Retina (tissue), 1 donor: ENCODE measurements at places on chromosomes 6 and 20.

DNA sequence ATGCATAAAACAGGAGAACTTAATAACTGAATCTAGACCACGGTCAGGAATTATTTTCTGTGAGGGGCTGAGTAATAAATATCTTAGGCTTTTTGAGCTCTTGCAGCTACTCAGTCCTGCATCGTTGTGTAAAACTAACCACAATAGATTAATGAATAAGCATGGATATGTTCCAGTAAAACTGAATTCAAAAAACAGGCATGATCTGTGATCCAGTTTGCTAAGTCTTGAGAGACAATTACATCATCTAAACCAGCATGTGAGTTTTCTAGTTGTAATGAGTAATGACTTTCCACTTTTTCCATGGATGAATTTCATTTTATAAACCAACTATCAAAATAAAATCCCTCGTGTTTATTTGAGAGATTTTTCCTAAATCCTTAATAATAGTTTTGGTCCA, 336.8 kb downstream of the RFPL4B start:
- no peak for DNase-seq

DNA sequence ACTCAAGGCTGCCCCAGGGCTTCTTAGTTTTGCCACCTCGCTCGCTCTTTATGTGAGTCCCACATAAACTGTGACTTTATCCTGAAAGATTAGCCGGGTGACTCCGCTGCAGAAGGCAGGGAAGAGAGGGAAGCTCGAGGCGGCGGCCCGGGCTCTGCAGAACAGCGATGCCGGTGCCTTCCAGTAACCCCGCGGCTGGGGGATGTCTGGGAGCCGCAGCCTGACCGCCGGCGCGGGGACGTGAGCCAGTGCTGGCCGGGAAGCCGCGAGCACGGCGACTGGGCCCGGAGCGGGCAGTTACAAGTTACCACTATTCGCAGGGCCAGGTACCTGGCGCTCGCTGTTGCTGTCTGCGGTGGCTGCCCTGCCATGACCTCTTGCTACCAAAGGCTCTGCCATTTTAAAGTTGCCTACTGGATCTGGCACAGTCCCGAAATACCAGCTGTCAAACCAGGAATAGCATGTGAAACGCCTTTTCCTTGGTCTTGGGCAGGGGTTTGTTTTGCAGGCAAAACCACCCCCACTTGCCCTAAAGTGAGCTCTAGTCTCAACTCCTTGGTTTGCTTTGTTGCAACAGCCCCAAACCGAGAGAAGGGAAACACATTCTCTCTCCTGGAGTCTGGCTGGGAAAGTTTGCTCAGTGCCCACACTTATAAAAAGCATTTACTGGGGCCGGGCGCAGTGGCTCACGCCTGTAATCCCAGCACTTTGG, 124.0 kb upstream of the SLC2A12 start:
- DNase-seq, result peak; percentile 73

DNA sequence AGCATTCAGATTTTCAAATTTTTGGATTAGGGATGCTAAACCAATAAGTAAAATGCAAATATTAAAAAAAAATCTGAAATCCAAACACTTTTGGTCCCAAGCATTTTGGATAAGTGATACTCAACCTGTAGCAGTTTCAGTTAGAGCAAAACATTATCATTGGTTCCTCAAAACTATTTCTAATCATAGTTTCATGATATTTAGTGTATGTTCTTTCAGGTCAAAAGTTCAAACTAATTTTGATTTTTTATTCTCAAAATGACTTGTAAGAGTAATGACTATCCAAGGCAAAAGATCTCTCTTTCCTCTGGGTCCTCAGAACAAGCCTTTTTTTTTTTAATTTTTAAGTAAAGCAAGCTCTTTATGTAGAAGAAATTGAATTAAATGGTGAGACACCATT, 64.0 kb upstream of the TFB1M start:
- DNase-seq, result no peak

DNA sequence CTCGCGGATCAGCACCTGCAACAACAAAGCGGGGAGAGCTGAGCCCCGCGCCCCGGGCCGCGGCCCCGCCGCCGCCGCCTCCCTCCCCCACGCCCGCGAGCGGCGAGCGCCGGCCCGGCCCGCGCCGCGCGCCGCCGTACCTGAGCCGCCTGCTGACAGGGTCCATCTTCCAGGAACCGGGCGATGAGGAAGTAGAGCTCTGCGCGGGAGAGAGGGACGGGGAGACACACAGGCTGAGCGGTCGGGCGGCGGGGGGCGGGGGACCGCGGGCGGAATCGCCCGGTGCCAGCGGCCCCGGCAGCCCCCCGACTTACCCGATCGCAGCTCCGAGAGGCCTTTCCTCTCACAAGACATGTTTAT, 359 bp downstream of the PHIP start:
- no peak for DNase-seq

DNA sequence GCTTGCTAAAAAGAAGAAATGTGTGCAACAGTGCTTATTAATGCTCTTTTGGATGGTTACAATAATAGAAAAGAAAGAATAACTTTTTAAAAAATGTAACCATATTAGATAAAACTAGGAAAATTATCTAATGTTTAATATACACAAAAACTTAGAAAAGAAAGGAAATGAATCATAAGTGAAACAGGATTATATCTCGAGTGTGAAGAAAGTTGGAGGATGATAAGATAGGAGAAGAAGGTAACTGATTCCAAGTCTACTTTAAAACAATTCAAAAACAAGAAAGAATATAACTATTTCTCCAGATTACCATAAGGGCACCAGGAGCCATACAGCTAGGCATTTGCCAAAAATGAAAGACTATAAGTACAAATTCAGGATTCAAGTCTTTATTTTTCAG, 73.0 kb downstream of the PHIP start:
- no peak for DNase-seq

- DNase-seq, result no peak
These were observed 41.4 kb downstream of the MDFI start for GRCh38 chr6:41679696-41680095.

- DNase-seq, result no peak
These were observed 98.6 kb upstream of the MRPS10 start for GRCh38 chr6:42315991-42316970.

- DNase-seq, result peak; percentile 91
These were observed 76.7 kb downstream of the PREX1 start for GRCh38 chr20:48750941-48751635.

DNA sequence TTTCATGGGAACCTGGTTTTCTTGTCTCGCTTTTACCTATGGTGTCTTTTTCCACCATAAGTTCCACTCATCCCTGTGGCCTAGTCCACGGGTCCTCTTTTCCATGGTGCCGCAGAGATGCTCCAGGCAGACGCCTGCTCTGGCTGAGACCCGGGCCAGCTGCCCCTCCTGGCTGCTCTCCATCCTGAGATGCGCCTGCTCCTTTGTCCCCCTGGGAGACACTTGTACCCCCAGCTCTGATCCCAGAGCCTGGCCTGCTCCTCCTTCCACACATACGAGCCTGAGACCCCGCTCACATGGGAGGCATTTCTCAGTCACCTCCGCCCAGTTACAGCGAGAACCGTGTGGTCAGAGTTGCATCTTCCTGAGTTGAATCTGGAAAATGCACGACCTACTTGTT, 29.6 kb downstream of the RNASET2 start:
- peak; percentile 32 for DNase-seq

DNA sequence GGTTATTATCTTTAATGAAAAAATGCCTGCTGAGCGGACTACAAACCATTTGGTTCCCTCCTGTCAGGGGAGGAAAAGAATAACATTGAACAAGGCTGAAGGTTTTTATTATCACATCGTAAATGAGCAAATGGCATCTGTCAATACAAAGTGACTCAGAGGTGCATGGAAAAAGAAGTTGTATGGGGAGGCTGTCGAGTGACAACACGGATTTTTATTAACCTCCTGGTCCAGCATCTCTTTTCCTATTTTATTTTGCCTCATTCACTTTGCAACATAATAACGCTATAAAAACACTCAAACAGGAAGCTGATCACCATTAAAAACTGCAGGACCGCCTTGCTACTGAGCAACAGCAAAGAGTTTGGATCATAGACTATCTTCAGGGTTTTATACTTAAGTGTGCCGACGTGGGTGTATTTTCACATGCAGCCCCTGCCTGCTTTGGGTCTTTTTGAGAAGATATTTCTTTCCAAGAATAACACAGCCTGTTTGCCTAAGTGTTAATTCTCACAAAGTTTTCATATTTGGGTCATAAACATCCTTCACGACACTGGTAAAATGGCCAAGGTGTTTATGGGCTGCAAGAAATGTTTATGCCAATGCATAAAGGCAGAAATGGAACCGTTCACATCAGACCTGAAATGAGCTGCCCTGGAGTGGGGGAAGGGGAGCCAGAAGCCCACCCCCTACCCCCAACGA, 132.1 kb upstream of the SALL4 start:
- no peak for DNase-seq
